ENCODE measurements at places on chromosomes 5 and 9.

GRCh38 chr5:108543486-108543885 lies 161.6 kb upstream of the FBXL17 start:
- DNase-seq: no peak

DNA sequence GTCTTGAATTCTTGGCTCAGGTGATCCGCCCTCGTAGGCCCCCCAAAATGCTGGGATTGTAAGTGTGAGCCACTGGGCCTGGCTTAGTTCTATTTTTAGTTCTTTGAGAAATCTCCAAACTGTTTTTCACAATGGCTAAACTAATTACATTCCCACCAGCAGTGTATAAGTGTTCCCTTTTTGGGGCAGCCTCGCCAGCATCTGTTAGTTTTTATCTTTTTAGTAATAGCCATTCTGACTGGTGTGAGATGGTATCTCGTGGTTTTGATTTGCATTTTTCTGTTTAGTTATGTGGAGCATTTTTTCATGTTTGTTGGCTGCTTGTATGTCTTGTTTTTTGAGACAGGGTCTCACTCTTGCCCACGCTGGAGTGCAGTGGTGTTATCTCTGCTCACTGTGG lies 28.2 kb downstream of the CNOT6 start:
- no peak for DNase-seq

GRCh38 chr5:177361418-177362291 lies 3.9 kb downstream of the RGS14 start:
- DNase-seq: no peak

GRCh38 chr9:127970401-127971313 lies 10.1 kb downstream of the EEIG1 start:
- DNase-seq: no peak

- DNase-seq: no peak
Measured at GRCh38 chr5:76403766-76404222, 709 bp downstream of the IQGAP2 start.

All from omental fat pad (tissue), 4 donors.